Mesangial cell (primary cell): ENCODE measurements at places on chromosomes 2 and 18. TPM values are rescaled to one million over a fixed set of nuclear protein-coding genes. Genes with fewer than 3 reads are reported as not detected.

Gene SCN3A
- total RNA-seq: 0.16 and 0.63 TPM in 2 replicates

Gene DLGAP1
- 2.8 and 9.1 TPM in 2 replicates for total RNA-seq

Gene MC4R
- 0.13 TPM in 1 of 2 replicates, not detected in the other for total RNA-seq

Gene NR4A2
- total RNA-seq: 0.25 TPM in 1 of 2 replicates, not detected in the other

Gene LHCGR
- total RNA-seq: not detected in 2 replicates

Gene TCF23
- total RNA-seq: not detected in 2 replicates

Gene IL1RN
- not detected in 2 replicates for total RNA-seq

Gene PGAP1
- total RNA-seq: 3.1 and 4.4 TPM in 2 replicates

Gene EMILIN2
- total RNA-seq: 14.2 and 34.1 TPM in 2 replicates

Gene ACTR1B
- total RNA-seq: 59.3 and 93.6 TPM in 2 replicates

Gene CNNM4
- total RNA-seq: 8.0 and 8.8 TPM in 2 replicates

Gene GPBAR1
- total RNA-seq: 0.13 and 0.16 TPM in 2 replicates

Gene AGXT
- total RNA-seq: not detected in 2 replicates

Gene EFHD1
- total RNA-seq: 3.7 and 13.8 TPM in 2 replicates

Gene DSG1
- total RNA-seq: not detected in 2 replicates

Gene MC5R
- total RNA-seq: not detected in 2 replicates

Gene PLEKHH2
- 2.8 and 8.2 TPM in 2 replicates for total RNA-seq

Gene XIRP2
- under 0.01 TPM in 1 of 2 replicates, not detected in the other for total RNA-seq

Gene MROH2A
- total RNA-seq: not detected in 2 replicates

Gene ORC2
- 6.0 and 10.9 TPM in 2 replicates for total RNA-seq

Gene IL1R1
- total RNA-seq: 10.3 and 36.4 TPM in 2 replicates

Gene FNDC4
- 18.6 and 35.9 TPM in 2 replicates for total RNA-seq

Gene TBR1
- not detected in 2 replicates for total RNA-seq

Gene REG1B
- total RNA-seq: not detected in 2 replicates

Gene VWC2L
- not detected in 2 replicates for total RNA-seq

Gene REG3G
- not detected in 2 replicates for total RNA-seq

Gene RETREG2
- 40.6 and 51.7 TPM in 2 replicates for total RNA-seq

Gene SS18
- total RNA-seq: 99.6 and 104 TPM in 2 replicates

Gene MRPS5
- total RNA-seq: 28.5 and 35.5 TPM in 2 replicates

Gene STEAP3
- total RNA-seq: 46.6 and 53.1 TPM in 2 replicates

Gene DSC1
- total RNA-seq: not detected in 2 replicates

Gene SPDYA
- not detected in 2 replicates for total RNA-seq

Gene NYAP2
- not detected in 2 replicates for total RNA-seq

Gene LTBP1
- 69.7 and 109 TPM in 2 replicates for total RNA-seq

Gene LRRTM1
- 0.13 TPM in 1 of 2 replicates, not detected in the other for total RNA-seq

Gene NT5DC4
- total RNA-seq: not detected in 2 replicates

Gene GALNT5
- total RNA-seq: 1.8 and 2.4 TPM in 2 replicates

Gene SLC9A2
- total RNA-seq: under 0.01 and 0.13 TPM in 2 replicates

Gene RASGRP3
- 0.63 TPM in 1 of 2 replicates, not detected in the other for total RNA-seq
